AG04449 (cell line): ENCODE measurements at places on chromosomes 11 and 22.

GRCh38 chr22:36819112-36819511 lies 2.3 kb upstream of the PVALB start:
- no peak for DNase-seq

DNA sequence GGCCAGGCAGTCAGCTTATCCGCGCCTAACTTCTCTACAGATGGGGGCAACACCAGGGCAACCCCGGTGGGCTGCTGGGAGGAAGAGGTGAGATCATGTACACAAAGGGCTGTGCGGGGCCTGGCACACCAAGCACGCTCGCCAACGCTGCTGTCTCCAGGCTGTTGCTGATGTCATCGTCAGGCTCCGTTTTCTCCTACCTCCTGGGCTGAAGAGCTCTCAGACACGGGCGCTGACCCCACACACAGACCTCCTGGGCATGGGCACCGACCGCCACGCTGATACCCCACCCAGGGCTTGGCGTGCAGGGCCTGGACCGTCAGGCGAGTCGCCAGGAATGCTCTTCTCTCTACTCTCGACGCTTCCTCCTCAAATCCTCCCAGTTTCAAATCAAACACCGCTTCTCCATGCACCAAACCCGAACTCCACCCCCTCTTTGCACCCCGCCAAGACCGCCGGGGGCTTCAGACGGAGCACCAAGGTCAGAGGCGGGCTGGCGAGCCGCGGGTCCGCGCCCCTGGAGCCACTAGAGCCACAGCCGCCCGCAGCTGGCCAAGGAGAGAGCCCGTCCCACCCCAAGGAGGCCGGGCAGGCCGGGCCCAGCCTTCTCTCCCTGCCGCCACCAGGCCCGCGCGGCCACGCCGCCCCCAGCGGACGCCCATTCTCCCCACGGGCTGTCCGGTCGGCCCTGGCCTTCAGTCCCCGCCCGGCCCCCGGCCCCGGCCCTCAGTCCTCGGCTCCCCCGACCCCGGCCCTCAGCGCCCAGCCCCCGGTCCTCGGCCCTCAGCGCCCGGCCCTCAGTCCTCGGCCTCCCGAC lies 772 bp downstream of the SBF1 start:
- no peak for DNase-seq

GRCh38 chr11:32894921-32895320 lies 2.3 kb downstream of the QSER1 start:
- DNase-seq = no peak

DNA sequence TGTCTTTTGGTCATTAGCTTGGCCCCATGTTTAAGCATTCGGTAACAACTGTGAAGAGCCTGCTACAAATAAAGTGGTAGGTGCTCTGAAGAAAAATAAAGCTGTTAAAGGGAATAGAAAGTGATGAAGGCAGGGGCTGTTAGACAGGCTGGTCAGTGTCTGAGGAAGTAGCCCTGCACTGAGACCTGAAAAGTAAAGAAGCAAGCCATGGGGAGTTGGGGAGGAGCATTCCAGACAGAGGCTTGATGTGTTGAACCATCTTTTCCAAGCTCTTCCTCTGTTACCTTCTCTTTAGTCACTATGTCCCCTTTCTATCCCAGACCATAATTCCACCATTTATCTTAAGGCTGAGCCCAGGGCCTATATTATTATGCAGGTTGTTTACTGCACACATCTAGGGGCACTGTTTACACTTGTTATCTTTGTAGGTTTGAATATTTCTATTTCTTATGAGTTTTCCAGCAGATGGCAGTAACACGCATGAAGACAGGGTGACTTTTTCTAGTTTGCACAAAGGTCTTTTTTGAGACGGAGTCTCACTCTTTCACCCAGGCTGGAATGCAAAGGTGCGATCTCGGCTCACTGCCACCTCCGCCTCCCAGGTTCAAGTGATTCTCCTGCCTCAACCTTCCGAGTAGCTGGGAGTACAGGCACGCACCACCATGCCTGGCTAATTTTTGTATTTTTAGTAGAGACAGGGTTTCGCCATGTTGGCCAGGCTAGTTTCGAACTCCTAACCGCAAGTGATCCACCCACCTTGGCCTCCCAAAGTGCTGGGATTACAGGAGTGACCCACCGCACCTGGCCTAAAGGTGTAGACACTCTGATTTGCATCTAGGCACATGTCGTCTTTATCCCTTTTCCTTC lies 23.0 kb downstream of the ZFTA start:
- no peak for DNase-seq

DNA sequence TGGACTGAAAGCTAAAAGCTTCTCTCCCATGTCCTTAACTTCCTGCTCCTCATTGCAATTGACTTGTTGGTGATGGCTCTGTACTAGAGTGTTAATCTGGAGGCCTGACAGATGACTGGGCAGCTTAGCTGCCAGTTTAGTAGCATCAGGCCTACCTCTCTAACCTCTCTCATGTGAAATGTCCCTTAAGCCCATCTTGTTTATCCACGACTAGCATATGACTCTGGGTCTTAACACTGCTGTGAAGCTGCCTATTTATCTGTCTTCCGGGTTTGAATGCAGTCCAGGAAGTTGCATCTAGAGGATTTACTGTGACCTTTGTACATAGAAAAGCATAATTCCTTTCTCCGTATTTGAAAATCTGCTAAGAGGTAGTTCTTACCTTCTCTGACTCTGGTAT lies 85.3 kb upstream of the HORMAD2 start:
- no peak for DNase-seq

DNA sequence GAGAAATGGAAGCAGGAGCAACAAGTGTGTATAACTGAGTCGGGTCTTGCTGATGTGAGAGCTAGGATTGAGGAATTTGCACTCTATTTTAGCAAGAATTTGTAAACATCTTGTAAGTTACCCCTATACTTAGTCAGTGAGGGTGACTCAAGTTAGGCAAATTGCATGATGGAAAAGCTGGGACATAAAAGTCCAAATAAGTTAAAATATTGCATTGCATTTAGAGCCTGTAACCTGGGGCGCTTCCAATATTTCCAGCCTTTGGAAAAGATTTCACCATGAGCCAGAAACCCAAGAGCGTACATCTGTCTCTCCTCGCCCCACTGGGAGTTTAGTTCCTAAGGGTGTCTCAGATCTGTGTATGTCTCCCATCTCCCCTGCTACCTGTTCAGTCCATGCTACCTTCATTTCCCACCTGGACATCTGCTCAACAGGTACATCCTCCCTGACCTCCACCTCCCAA lies 37.0 kb upstream of the ACCSL start:
- peak; percentile 53 for DNase-seq

DNA sequence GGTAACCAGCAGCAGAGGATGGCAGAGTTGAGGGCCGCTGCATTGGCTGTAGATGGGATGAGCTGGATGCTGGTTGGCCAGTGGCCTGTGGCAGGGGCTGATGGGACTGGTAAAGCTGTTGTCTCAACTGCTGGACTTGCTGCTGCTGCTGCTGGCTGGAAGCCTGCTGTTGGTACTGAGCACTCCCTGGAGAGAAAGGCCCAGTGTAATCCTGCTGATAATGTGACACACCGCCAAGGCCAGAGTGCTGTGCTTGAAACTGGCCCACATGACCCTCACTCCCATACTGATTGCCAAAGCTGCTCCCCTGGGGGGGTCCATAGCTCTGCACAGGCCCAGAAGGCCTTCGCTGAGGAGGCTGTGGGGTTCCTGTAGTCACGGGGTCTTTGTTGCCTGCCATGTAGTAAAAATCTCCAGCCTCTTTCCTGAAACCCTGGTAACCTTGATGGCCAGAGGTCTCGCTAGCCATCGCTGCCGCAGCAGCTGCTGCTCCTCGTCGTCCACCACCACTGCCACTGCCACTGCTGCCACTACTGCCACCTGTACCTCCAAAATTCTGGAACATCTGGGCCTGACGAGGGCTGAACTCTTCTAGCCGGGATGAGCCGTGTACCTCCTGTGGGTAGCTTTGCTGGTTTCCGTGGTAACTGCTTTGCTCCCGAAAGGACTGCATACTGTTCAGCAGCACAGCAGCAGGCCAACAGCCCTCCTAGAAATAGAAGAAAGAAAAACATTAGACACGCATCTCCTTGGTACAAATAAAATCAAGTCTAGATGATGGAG lies 55.6 kb downstream of the TCF20 start:
- DNase-seq = no peak

DNA sequence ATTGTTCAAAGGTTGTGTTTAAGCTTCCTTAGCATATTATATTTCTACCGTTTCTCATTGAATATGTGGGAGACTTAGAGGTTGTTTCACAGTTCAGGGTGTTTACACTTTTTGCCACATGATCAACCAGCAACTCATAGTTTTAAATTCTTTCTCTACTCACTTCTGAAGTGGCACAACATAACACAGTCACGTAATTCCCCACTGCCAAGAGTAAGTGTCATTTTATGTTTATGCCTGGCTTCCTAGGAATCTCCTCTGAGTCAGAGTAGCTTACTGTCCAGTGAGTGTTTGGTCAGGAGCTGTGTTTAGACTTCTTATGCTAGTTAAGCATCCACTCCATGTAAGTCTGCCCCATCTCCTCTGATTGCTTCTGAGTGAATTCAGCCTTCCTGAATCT lies 520.8 kb upstream of the KIRREL3 start:
- peak; percentile 46 for DNase-seq

- DNase-seq = peak; percentile 53
These were observed 75.6 kb upstream of the APOA1 start for GRCh38 chr11:116913000-116913399.

DNA sequence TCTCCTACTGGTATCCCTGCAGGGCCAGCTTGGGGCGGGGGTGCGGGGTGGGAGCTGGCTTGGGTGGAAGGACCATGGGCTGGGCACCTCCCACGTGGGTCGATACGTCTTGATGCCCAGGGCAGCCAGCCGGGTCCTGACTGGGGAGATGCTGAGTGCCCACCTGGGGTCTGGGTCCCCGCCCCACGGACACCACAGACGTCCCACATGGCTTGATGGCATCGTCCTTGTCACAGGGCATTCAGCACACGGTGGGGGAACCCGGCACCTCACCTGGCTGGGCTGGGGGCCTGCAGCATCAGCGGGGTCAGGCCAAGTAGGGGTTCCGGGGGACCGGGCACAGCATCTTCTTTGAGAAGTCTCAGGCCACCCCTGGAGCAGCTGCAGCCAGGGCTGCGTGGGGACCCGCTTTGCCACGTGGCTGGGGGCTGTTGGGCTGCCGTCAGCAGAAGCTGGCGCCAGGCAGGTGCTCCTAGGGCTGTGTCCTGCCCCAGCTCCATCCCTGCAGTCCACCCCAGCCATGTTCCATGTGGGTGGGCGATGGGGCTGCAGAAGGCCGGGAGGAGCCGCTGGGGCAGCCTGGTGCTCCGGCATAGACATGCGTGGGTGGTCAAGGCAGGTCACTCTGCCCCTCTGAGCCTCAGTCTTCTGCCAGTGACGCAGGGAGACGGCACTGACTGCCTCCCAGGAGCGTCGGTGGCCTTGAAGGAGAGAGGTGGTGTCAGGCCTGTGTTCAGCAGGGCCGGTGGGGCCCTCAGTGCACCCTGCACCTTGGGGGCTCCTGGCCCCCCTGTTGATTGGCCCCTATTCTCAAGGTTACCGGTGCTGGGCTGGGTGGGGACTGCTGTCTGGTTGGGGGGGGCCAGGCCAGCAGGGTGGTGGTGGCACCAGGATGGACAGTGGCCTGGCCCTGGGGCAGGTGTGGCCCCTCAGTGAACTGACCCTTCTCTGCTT lies 8.4 kb downstream of the SELENOO start:
- DNase-seq = no peak

DNA sequence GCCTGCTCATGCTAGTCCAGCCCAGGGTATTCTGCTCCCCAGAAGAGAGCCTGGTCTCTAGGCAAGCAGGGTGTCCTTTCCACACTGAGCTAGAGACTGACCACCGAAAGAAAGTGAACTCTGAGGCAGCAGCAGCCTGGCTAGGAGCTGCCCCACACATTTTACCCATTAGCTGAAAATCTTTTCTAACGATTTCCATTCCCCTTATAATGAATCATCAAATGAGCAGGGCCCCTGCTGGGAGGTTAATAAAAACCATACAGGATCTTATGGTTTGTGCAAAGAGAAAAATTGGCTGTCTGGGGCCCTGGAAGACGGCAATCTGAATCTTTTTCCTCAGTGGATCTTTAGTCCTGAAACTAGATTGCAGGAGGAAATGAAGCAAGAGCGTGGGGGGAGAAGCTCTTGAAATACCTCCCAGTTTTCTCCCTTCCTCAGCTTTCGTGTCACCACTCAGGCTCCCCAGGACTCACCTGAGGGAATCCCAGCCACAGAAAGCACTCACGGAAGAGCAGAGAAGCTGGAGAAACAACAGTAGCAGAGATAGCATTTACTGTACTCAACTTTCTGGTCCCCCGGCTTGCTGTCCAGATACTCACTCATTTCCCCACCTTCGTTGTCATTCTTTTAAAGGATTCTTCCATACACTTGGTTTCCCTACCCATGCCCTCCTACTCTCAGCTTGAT lies 74.7 kb upstream of the CD44 start:
- no peak for DNase-seq

DNA sequence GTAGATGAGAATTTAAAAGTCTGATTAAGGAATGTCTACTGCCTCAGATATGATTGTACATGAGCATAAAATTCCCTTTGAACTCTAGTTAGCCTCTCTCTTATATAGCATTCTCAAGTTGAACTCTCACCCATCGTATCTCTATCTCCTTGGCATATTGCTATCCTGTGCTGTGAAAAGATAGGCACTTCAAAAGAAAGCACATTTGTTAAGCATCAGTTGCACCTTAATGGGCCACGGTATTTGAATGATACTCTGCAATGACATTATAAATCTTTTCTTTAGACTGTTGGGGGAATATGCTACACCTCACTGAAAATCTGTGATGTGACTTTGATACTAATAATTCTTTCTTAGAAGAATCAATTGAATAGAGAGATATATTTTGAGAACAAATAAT lies 570.7 kb downstream of the JRKL start:
- no peak for DNase-seq

DNA sequence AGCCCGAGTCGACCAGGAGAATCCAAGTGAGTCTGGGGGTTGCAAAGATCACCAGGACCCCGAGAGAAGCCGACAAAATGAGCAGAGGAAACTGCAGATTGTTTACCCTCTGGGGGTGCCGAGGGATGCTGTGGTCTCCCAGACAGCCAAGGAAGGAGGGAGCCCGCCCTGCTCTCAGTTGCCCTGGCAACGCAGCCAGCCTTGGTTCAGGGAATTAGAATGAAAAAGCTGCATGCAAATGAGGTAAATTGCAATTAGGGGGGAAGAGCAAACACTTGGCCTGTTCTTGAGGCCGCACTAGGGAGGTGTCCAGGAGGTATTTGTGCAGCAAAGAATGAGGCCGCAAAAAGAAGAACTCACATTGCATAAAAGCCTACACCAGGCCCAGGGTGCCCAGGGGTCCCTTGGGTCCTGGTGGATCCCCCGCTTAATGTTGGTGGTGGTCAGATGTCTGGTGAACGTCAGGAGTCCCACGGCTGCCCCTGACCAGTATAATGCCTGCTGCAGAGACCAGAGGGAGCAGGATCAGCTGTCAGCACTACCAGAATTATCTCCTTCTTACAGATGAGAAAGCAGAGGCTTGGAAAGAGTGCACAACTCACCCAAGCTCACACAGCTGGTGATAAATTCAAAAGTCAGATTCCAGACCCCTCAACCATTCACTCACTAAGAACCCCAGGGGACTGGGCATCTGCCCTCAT lies 40.3 kb upstream of the ATXN10 start:
- DNase-seq = no peak

- no peak for DNase-seq
These were observed 502.4 kb downstream of the INSC start for GRCh38 chr11:15617126-15617525.

GRCh38 chr11:60910281-60910687 lies 3.7 kb upstream of the TMEM109 start:
- no peak for DNase-seq
